Ascending aorta (tissue), 2 donors: ENCODE measurements at places on chromosomes 11 and 22. TPM values are rescaled to one million over a fixed set of nuclear protein-coding genes. Genes with fewer than 3 reads are reported as not detected.

Gene POU2AF3
- not detected for total RNA-seq

Gene GAL3ST3
- total RNA-seq: not detected

- no peaks in the 10 kb centered on the region for H3K4me1 ChIP-seq
- no peaks in the 10 kb centered on the region for H3K27me3 ChIP-seq
- no peak overlapping the region for H3K4me3 ChIP-seq
- no peak overlapping the region for H3K27ac ChIP-seq
- H3K36me3 ChIP-seq: no peaks in the 10 kb centered on the region
These were observed 40.7 kb downstream of the SYT13 start for GRCh38 chr11:45245218-45246045.

- no peaks in the 10 kb centered on the region for H3K36me3 ChIP-seq
- no peaks in the 10 kb centered on the region for H3K27me3 ChIP-seq
- no peak for DNase-seq
- H3K27ac ChIP-seq: no peak overlapping the region
- H3K4me1 ChIP-seq: no peaks in the 10 kb centered on the region
These were observed 24.1 kb upstream of the GRK3 start for GRCh38 chr22:25540166-25540907.

DNA sequence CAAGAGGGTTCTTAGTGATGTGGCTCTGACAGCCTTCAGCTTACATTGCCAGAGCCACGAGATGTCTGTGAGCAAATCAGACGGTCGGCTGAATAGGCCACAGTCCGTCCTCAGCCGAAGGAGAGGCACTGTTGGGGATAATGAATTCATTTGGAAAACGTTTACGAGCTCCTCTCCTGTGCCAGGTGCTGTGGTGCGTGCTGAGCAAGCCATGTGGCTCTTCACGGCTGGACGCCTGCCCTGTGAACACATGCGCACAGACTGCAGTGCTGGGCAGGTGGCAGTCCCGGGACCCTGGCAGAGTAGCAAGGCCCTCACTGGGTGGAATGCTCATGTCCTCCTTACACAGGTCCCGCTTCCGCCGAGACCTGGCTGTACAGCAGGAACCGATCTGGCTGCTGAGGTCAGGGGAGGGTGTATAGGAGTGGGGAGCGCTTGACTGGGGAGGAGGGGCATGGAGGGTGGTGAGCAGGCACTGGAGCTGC is 6.8 kb downstream of the TBC1D22A start:
- no peak overlapping the region for H3K4me3 ChIP-seq
- H3K36me3 ChIP-seq: no peaks in the 10 kb centered on the region
- no peaks in the 10 kb centered on the region for H3K27me3 ChIP-seq
- peaks cover 16% of the 10 kb centered on the region for H3K4me1 ChIP-seq
- H3K27ac ChIP-seq: peak overlapping the region; percentile 74

- H3K36me3 ChIP-seq: no peaks in the 10 kb centered on the region
- H3K27me3 ChIP-seq: no peaks in the 10 kb centered on the region
- H3K4me1 ChIP-seq: no peaks in the 10 kb centered on the region
- H3K4me3 ChIP-seq: no peak overlapping the region
- no peak for DNase-seq
- no peak overlapping the region for H3K27ac ChIP-seq
These were observed 20.6 kb upstream of the DDI1 start for GRCh38 chr11:104015649-104016415.

GRCh38 chr11:75728992-75729391 is 11.4 kb downstream of the MOGAT2 start:
- H3K4me3 ChIP-seq: no peak overlapping the region
- no peaks in the 10 kb centered on the region for H3K36me3 ChIP-seq
- H3K27me3 ChIP-seq: no peaks in the 10 kb centered on the region
- H3K4me1 ChIP-seq: peaks cover 3% of the 10 kb centered on the region
- no peak overlapping the region for H3K27ac ChIP-seq

DNA sequence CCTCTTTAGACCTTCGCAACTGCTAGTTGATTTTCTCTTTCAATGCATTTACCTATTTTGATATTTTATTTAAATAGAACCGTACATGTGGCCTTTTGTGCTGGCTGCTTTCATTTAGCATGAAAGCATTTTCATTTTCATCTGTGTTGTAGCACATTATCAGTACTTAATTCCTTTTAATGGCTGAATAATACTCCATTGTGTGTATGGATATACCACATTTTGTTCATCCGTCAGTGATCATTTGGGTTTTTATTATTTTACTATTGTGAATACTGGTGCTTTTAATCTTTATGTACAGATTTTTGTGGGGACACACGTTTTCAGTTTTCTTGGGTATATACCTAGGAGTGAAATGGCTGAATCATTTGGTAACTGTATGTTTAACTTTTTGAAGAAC is 43.1 kb downstream of the MTMR3 start:
- H3K4me3 ChIP-seq: no peak overlapping the region
- H3K27ac ChIP-seq: no peak overlapping the region
- peaks cover 9% of the 10 kb centered on the region for H3K4me1 ChIP-seq
- DNase-seq: no peak
- no peaks in the 10 kb centered on the region for H3K27me3 ChIP-seq
